ENCODE measurements at places on chromosomes 13 and 19.

DNA sequence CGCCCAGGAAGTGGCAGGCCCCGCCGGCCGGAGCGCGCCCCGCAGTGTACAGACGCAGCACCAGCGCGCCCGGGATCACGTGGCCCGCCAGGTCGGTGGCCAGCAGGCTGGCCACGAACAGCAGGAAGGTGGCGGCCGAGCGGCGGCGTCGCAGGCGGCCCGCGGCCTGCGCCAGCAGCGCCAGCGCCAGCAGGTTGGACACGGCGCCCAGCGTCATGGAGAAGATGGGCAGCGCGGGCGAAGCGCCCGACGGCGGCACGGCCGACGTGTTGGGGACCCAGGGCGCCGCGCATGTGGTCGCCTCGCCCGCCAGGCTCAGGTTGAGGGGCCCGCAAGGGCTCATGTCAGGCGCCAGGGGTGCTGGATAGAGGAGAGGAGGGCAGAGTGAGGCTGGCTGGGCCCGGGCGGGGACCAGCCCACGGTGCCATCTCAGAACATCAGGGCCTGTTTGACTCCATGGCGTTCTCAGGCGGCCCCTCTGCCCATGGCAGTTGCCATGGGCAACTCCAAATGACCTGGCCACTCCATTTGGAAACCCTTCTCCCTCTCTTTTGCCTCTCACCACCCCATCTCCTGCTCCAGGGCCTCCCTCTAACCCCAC, 1.1 kb downstream of the PTGER1 start:
- no peak for DNase-seq

DNA sequence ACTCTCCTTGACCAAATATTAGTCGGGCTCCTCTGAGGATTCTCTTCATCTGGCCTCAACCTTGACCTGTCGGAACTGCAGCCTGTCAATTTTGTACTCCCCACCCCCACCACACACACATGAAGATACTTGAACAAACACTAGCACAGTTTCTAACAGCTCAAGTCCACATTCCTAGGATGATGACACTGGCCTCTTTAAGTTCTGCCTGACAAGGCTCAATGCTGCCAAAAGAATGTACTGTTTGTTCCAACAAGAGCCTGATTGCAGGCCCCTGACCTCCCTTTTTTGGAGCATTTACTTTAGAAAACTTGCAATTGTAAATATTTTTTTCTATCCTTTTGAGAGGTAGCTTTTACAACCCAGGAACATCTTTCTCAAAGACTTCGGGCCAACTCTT, 169.2 kb upstream of the IRS2 start:
- DNase-seq: no peak

DNA sequence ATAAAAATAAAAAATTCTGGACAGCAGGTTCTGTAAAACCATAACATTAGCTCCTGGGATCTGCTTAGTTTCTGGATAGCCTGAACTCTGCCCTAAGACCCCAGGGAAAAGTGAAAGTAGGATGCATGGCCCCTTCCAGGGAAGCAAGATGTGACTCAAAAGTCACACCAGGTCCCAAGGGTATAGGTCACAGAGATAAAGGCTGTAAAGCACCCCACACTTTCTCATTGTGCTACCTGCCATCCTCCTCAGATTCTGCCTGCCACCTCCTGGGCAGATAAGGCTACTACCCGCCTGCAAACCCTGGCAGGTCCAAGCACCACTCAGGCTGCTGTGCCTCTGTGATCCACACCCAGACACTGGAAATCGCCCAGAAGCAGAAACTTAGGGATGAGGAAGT, 20.6 kb downstream of the FFAR2 start:
- DNase-seq: no peak

GRCh38 chr19:1675633-1676350, 23.4 kb upstream of the TCF3 start:
- no peak for DNase-seq

DNA sequence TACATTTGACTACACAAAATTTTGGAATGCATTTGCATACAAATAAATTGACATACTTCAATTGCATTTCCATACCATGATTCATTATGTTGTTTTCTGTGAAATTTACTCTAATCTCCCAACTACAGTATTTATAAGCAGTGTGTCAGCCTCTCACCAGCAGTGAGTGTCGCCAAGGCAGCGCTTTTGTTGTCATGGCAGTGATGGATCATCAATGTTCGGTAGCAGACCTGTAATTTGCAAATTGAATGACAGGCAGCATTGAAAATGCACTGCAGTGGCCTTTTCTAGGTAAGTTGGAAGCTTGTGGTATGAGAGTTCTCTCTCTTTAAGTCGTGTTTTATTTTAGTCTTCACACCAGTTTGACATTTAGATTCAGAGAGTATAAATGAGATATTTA, 534.1 kb downstream of the PCDH17 start:
- DNase-seq: no peak

DNA sequence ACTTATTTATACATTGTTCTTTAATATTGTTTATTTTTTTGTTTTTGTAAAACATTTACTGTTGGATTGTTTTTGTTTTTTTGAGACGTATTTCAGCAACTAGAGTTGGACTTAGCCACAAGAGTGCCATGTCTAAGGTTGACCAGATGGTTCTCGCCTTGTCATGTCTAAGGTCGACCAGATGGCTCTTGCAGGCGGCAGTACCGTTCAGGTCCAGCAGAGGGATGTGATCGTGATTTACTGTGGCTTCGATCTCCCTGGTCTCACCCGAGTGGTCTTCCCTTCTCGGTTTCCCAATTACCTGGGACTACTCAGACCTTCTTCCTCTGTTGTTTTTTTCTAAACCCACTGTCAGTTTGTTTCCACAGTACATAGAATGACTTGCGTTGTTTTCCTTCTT, 1438.6 kb downstream of the UQCRFS1 start:
- peak; percentile 37 for DNase-seq

- DNase-seq: peak; percentile 87
Observed at GRCh38 chr13:99614465-99614885, 113.2 kb downstream of the TM9SF2 start.

DNA sequence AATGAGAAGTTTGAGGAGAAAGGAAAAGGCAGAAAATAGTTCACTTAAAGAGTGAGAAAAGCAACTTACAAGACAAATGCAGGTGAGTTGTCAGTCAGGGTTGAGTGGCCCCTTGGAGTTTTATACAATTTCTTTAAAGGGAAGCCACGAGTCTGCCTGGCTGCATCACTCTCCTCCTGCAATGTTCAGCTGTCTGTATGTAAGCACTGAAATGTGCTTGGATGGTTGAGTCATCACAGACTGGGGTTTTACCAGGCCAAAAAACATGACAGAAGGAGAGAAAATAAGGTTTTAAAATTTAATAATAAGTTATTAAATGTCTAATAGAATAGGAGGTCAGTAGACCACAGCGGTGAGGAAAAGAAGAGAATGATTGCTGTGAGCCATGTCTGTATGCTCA, 51.0 kb upstream of the FGF14 start:
- DNase-seq: no peak

- no peak for DNase-seq
Observed at GRCh38 chr19:38653028-38653571, 5.7 kb downstream of the ACTN4 start.

GRCh38 chr13:110699148-110700145, 6.5 kb downstream of the CARS2 start:
- no peak for DNase-seq

DNA sequence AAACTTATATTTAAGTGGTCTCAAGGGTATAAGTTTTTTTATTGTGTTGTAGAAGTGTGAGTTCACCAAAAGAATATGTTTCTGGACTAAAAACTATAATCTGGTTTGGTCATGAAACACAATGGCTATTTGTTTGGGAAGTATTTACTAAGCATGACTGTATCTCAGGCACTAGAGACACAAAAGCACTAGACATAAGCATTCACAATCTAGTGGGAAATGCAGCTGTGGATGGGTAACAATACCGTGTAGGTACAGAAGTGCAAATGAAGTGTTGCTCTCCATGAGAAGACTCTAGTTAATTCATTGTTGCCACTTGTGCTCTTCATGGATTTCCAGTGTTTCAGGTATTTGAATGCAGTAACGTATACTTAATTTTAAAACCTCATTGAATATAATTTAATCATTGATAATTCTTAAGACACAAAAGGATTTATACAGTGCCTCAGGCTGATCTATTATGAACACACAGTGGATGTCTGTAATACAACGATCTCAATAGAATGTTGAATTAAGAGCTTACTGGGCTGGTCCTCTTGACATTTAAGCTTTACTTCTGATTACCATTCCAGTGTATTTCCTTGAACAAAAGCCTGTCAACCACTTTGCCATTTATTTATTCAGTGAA, 50.9 kb downstream of the TPT1 start:
- DNase-seq: no peak

DNA sequence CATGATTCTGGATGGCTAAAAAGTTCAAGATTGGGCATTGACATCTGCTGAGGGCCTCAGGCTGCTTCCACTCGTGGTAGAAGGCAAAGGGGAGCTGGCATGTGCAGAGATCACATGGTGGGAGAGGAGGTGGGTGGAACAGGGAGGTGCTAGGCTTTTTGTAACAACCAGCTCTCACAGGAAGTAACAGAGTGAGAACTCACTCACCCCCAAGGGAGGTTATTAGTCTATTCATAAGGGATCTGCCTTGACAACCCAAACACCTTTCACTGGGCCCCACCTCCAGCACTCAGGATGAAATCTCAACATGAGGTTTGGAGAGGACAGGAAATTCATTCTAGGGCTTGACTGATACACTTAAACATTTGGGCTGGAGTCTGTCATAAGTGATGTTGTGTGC, 197.7 kb upstream of the RNF113B start:
- DNase-seq: no peak

GRCh38 chr13:98681049-98681448, 71.4 kb downstream of the SLC15A1 start:
- no peak for DNase-seq

GRCh38 chr13:72397265-72397664, 330.2 kb downstream of the MZT1 start:
- no peak for DNase-seq

- no peak for DNase-seq
Observed at GRCh38 chr13:44342741-44343140, 30.9 kb upstream of the SERP2 start.

GRCh38 chr13:112700291-112701060, 10.6 kb downstream of the ATP11A start:
- no peak for DNase-seq

DNA sequence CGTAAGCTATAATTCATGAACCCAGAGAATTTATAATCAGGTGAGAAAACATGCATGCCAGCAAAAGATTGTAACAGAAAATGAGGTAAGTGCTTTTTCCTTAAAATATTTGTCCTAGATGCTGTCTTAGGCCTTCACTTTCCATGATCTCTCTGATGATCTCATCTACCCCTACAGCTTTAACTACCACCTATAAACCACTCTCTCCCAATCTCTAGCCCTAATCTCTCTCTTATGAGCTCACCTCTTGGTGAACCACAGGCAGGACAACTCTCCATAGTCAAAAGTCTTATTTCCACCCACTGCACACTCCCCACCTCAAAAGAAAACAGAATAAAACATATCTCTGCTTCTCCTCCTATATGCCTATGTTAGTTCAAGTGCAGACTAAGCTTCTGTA, 137.1 kb downstream of the SLC7A1 start:
- no peak for DNase-seq

- DNase-seq: no peak
Observed at GRCh38 chr13:110183910-110184309, 123.0 kb downstream of the COL4A1 start.

DNA sequence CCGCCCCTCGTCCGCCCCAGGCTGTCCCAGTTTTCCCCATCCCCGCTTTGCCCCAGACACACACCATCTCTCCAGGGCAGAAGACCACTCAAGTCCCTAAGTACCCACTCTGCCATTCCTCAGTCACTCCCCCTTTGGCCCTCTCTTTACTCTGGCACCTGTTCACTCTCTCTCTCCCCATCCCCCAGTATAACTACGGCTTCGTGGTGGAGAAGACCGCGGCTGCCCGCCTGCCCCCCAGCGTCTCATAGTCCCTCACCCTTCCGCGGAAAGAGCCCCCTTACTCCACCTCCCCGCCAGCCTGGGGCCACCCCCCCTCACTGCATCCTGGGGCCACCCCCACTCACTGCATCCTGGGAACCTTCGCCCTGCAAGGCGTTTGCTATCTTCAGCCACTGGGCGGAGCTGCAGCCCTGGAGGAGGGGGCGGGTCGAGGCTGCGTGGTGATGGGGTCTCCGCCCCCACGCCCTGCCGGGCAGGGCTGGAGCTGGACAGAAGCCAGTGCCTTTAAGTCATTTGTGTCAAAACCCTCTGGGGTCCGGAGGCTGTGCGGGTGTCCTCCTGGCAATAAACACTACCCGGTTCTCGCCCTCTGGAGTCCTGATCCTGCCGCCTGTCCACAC, 5.0 kb downstream of the MVB12A start:
- DNase-seq: no peak

GRCh38 chr19:7975037-7975436, 30.4 kb downstream of the ELAVL1 start:
- no peak for DNase-seq

GRCh38 chr13:33483471-33483870, 197.9 kb upstream of the STARD13 start:
- DNase-seq: no peak

DNA sequence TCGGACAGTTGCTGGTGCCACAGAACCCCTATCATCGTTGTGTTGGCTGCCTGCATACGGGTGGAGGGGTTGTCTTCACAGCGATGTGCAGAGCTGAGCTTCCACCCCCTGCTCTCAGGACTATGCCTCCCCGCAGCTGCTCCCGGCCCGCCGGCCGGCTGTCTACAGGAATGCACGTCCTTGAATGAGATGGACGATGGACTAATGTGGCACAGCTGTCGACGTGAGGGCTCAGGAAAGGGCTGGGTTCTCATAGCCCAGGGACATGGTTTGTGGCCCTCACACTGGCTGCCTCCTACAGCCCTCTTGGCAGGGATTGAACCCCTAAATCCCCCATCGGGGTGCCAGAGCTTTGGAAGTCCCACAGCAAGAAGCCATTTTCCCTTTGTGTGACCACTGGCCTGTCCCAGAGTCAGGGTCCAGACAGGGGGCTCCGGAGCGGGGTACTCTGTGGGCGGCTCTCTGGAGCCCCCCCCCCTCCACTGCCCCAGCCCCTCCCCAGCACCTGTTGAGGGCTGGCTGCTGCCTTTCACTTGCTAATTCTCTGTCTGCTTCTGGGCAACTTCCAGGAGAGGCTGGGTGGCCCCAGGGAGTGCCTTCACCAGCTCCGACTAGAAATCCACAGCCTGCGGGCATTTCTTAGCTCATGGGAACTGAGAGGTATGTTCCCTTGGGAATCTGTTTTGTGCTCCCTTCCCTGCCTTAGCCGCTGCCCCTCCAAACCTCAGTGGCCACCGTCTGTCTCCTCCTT, 40.2 kb downstream of the TSSK6 start:
- no peak for DNase-seq

DNA sequence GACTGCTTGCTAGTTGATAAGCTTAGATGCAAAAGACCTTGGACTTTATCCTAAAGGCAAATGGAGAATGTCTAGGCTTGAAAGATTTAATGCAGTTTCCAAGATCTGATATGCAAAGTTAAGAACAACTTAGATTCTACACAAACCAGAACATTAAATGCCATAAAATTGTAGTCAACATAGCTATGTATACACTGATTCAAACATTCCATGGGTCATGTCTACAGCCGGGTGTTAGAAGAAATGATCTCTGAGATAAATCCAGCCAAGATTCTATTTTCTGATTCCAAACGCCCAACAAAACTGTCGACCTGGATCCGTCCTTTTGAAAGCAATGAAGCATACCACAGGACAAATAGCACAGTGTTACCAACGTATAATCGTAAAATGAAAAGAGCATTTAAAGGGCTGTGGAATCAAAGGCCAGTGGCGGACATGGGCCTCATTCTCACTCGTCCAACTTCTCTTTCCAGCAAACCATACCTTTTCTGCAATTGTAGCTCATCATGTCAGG, 52.7 kb downstream of the KCTD12 start:
- no peak for DNase-seq

- DNase-seq: no peak
Observed at GRCh38 chr13:46595885-46596275, 42.9 kb downstream of the LRCH1 start.

GRCh38 chr13:43159026-43159461, 135.7 kb downstream of the DNAJC15 start:
- DNase-seq: no peak
